ENCODE measurements at places on chromosomes 13 and 19. TPM values are rescaled to one million over a fixed set of nuclear protein-coding genes. Genes with fewer than 3 reads are reported as not detected.

WDR88 gene
- 0.58 TPM for polyA plus RNA-seq

GIPC3 gene
- 2.0 TPM for polyA plus RNA-seq

THSD1 gene
- 19.2 TPM for polyA plus RNA-seq

ZNF99 gene
- 0.11 TPM for polyA plus RNA-seq

POMP gene
- polyA plus RNA-seq: 34.2 TPM

VSTM1 gene
- polyA plus RNA-seq: not detected

GNG7 gene
- polyA plus RNA-seq: 2.3 TPM

ZNF560 gene
- 0.57 TPM for polyA plus RNA-seq

MRI1 gene
- 13.3 TPM for polyA plus RNA-seq

SHC2 gene
- polyA plus RNA-seq: 25.8 TPM

KASH5 gene
- polyA plus RNA-seq: not detected

CYP2A7 gene
- 0.39 TPM for polyA plus RNA-seq

- DNase-seq: no peak
Measured at GRCh38 chr13:35014606-35015213, 72.6 kb downstream of the NBEA start.

- no peak for DNase-seq
Measured at GRCh38 chr19:8340341-8341096, 2.5 kb downstream of the KANK3 start.

GRCh38 chr13:80547885-80548825 is 207.2 kb upstream of the SPRY2 start:
- no peak for DNase-seq

DNA sequence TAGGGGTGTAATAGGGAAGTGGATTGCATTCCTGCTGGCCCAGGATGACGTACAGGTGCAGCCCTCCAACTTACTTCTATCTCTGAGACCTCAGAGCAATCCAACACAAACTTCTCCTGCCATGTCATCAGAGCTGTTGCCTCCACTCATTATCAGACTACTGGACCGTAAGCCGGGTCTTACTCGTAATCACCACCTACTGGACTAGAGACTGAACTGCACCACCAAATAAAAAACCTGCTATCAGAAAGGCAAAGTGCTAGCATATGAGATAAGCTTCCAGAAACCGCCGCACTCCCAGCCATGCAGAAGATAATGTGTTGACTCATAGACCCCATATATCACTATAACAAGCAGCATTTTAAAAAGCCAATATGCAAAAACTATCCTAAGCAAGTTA is 102.0 kb downstream of the SLITRK1 start:
- no peak for DNase-seq

- no peak for DNase-seq
Measured at GRCh38 chr13:110317496-110318195, 10.6 kb downstream of the COL4A2 start.

DNA sequence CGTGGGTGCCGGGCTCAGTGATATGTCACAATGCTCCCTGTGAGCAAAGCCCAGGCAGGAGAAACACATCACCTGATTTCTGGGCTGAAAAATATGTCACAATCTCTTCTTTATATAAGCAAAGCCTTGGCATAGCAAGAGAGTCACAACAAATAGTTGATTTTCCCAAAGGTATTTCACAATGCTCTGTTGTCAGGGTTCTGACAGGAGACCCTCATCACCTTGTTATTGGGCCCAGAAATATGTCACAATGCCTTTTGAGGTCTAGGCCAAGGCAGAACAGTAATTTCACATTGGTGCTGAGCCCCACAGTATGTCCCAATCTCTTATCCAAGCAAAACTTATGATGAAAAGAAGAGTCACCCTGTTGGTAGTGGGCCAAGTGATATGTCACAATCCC is 125.7 kb downstream of the ZNF675 start:
- DNase-seq: no peak

DNA sequence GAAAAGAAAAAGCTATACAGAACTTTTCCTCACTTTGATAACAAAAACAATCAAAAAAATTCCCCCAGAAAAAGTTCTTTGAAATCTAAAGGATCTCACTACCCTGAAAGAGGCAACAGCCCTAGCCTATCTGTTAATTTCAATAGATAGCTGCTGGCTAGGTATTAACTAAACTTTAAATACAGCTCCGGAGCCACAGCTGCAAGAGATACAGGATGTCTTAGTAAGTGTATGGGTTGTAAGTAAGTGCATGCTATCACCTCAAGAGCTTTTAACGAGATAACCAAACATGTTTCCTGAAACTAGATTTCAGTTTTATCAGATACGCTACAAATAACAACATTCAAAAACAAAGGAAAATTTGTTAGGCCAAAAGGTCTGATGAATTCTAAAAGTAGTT is 148.4 kb downstream of the KLF12 start:
- no peak for DNase-seq

GRCh38 chr19:57511484-57511883 is 11.7 kb downstream of the ZNF773 start:
- DNase-seq: no peak

- DNase-seq: no peak
Measured at GRCh38 chr13:58594747-58595600, 963.4 kb downstream of the PCDH17 start.

GRCh38 chr13:25179832-25180774 is 8.0 kb upstream of the AMER2 start:
- DNase-seq: no peak

DNA sequence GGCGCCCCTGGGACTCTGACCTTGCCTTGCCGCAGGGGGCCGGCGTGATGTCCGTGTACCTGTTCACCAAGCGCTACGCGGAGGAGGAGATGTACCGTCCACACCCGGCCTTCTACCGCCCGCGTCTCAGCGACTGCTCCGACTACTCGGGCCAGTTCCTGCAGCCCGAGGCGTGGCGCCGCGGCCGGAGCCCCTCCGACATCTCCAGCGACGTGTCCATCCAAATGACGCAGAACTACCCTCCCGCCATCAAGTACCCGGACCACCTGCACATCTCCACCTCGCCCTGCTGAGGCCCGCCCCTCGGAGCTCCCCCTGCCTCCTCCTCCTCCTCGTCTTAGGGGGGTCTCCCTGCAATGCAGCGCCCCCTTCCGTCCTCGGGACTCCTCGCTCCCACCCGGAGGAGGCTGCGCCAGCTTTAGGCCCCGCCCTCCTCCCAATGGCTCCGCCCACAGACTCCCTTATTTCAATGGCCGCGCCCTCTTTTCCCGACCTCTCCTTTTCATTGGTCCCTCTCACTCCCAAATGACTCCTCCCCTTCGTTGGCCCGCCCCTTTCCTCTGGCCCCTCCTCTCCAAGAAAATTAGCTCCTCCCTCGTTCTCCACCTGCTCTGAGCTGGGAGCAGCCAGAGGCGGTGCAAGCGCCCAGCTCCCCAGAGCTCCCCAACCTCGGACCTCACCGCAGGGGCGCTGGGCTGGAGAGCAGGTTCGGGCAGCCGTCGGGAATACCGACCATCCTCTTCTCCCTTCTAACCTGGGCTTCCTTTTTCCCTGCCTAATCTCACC is 20.5 kb upstream of the CACNG8 start:
- DNase-seq: no peak

DNA sequence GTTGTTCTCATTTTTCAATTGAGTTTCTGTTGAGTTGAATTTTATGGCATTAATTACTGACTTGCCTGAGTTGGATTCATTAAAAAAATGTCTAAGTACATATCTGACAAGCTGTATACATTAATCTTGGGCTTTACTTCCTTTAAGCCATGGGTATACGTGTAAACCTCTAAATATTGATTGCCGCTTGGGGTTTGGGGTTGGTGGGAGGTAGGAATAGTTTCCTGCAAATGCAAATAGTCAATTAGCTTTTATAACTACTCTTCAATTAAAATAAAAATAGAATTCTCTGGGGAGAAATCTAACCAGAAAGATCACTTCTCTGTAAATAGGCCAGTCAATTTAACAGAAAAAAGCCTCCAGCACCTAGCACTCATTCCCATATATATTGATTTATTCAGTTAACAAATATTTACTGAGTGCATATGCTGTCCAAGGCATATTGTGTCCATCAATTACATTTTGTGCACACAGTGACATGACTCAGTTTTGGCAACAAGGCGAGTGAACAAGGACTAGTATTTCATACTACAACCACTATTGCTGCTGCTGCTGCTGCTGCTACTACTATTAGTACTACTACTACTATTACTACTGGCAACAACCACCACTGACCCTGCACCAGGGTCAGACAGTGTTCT is 306.8 kb downstream of the RFC3 start:
- DNase-seq: no peak

GRCh38 chr19:21410166-21410565 is 13.2 kb downstream of the ZNF493 start:
- no peak for DNase-seq

DNA sequence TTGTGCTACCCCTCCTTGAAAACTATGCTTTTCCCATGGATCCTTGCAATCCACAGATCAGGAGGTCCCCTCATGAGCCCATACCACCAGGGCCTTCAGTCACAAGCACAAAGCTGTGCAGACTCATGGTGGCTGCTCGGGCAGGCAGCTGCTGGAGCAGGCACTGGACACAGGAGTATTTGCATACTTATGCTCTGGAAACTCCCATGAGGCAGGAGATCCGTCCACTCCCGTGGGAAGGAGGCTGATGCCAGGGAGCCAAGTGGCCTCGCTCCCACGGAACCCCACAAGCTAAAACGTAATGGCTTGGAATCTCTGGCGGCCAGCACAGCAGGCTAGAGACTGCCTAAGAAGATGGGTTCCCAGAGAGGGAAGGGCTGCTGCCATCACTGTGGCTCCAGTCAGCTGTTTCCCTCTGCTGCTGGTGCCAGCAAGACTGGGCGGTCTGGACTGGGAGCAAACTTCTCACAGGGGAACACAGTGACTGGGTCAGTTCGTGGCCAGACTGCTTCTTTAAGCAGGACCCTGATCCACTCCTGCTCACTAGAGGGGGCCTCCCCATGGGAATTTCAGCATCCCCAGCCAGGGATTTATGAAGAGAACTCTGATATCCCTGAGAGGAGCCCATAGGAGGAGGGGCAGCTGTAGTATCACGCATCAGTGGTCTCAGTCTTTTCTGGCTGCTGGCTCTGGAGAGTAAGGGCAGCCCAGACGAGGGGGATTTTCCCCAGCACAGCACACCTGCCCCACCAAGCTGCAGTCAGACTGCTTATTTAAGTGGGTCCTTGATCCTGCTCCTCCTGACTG is 370.3 kb upstream of the ATXN8OS start:
- no peak for DNase-seq

GRCh38 chr19:19542507-19542906 is 4.4 kb downstream of the CILP2 start:
- no peak for DNase-seq

DNA sequence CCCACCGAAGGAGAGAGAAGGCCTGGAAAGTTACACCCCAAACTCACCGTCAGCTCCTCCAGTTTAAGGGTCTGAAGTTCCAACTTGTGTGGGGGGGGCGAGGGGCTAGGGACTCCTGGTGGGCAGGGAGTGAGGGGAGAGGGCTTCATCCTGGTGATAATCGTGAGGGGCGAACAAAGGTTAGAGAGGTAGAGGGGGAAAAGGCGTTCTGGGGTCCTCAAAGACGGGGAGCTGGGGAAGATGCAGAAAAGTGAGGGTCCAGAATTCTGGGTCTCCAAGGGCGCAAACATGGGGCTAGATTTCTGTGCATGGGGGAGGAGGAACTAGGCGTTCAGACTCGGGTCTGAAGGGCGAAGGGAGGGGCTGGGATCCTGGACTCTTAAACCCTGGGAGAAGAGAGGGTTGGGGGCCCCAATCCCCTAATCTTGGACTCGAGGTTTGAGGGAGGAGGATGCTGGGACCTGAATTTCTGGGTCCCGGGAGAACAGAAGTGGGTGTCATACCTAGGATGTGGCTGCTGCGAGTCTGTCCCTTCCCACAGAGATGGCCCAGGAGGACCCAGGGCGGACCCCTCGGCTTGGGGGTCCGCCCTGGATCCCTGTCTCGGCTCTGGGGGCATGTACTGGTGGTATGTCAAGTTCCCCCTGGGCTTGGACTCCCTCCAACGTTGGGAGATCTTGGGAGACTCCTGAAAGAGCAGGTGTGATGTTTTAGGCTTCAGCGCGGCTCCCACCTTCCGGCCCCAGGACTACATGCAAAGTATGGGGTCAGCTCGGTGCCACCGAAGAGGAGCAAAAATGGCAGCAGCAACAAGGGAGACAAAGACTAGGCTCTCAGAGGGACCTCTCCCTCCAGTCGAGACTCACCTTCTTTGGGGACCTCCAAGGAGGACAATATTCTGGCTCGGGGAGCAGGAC is 4.5 kb downstream of the MAMSTR start:
- DNase-seq: no peak

DNA sequence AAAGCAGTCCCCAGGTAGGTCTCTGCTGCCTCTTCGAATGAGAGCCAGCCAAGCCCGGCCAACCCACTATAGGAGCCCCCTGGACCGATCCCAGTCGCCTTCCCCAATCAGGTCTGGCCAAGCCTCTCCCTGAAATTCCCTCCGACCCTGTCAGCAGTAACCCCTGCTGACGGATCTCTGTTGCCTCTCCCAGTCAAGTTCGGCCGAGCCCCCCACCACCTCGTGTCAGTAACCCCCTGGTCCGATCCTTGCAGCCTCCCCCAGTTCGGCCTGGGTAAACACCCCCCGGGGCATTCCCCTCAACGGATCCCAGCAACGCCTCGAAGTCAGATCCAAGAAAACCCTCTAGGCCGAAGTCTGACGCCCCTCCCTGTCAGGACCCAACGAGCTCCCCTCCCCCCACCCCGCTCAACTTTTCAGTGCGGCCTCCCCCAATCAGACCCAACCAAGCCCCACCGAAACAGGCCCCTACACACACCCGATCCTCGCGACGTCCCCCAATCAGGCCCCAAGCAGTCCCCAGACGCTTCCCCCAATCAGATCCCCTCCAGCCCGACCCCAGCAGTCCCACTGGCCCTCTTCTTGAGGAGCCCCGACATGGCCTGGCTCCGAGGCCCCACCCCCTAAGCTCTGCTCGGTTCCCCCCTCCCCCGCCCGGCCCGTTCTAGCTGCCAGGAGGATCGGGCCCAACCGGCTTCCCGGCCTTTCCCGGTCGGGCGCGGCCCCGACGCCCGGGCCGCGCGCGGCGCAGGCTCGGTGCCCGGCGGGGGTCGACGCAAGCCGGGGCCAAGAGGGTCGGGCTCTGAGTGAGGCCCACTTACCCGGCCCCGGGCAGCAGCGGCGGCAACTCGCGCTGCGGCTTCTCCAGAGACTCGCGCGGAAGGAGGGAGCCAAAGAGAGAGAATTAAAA is 1.8 kb downstream of the TNPO2 start:
- peak; percentile 80 for DNase-seq

GRCh38 chr13:39451860-39452301 is 151.1 kb downstream of the LHFPL6 start:
- peak; percentile 78 for DNase-seq

DNA sequence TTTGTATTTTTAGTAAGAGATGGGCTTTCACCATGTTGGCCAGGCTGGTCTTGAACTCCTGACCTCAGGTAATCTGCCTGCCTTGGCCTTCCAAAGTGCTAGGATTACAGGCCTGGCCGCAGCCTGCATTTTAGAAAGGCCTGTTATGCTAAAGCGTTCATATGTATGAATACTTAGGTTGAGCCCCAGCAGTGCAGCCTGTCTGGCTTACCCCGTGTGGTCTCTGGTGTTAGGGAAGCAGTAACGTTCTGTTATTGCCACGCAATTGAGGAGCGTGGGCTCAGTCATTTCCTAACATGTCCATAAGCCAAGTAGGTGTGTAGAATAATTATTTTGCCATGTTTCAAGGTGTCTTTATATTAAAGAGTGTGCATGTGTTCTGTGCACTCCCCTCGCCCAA is 14.3 kb downstream of the HNRNPM start:
- DNase-seq: no peak
